Amygdala (tissue), 56 donors: ENCODE measurements at places on chromosomes 13 and 19.

GRCh38 chr13:41693434-41693833 lies 236.1 kb downstream of the RGCC start:
- no peak for DNase-seq

- DNase-seq, result no peak
Measured at GRCh38 chr19:5191091-5191490, 149.5 kb downstream of the PTPRS start.

GRCh38 chr13:106377931-106378662 lies 157.4 kb downstream of the EFNB2 start:
- DNase-seq, result no peak

DNA sequence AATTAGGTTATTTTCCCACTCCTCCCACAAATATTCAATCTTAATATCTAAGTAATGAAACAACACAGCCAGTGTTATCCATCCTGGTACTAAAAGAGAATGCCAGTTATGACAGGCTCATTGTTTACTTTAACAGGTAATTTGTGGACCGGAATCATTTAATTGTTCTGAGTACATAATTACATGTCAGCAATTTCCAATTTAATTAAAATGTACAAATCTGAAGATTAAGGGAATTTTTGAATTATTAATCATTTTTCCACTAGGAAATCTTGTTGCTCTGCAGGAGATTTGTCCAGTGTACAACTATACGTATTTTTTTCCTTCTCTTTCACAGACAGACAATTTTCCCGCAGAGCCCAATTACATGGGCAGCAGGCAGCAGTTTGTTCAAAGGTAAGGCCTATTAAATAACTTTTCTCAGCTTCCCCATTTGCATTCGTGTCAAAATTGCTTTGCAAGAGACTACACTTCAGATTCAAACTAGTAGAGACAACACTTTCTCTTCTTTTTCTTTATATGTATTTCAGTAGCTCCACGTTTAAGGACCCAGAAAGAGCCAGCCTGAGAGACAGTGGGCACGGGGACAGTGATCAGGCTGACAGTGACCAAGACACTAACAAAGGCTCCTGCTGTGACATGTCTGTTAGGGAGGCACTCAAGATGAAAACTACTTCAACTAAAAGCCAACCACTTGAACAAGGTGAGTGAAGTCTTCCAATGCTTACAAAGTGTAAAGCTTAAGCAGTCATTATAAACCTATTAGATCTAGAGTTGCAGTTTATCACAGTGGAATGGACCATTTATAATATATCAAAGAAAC lies 34.8 kb downstream of the PCDH17 start:
- DNase-seq, result no peak

DNA sequence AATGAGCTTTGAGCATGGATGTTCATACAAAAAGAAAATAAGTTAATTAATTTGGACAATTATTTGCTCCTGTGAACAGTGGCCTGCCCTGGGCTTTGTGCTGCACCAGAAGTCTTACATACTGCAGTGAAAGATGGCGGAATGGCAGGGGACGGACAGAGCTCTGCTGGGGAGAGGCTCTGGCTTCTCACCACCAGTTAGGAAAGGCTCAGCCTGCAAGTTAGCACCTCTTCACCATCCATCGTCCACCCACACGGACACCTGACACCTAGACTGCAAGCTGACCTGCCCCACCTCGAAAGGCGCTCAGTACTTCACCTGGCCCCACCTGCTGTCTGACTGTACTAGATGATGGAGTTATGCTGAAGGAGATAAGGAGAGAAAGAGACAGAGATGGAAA lies 203.9 kb upstream of the IRS2 start:
- no peak for DNase-seq

GRCh38 chr19:46606681-46607447 lies 5.7 kb downstream of the CALM3 start:
- DNase-seq, result no peak

DNA sequence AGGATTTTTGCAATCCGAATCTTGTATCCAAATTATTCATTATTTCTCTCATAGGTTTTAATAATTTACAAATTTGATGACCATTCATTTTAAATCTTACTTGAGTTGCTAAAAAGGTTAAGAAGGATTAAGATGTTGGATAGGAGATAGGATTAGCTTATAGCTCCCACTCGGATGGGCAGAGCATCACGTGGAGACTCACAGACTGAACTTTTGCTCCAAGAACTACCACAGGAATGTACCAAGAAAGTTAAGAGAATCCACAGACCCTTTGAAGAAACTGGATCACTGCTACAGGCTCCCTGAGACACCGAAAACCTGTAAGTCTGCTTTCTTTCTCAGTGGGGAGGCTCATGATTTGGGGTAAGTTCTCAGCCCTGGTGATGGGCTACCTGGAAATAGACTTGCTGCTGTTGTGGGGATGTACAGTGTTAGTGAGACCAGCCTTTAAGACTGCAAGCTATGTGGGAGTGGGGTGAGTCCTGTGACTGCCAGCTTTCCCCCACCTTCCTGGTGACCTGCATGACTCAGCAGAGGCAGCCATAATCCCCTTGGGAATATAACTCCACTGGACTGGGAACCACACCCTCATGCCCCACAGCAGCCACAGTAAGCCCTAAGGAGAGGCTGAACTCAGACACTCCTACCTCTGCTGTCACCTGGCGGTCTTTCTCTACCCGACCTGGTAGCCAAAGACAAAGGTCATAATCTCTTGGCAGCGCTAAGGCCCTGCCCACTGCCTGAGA lies 1458.0 kb downstream of the OLFM4 start:
- no peak for DNase-seq

DNA sequence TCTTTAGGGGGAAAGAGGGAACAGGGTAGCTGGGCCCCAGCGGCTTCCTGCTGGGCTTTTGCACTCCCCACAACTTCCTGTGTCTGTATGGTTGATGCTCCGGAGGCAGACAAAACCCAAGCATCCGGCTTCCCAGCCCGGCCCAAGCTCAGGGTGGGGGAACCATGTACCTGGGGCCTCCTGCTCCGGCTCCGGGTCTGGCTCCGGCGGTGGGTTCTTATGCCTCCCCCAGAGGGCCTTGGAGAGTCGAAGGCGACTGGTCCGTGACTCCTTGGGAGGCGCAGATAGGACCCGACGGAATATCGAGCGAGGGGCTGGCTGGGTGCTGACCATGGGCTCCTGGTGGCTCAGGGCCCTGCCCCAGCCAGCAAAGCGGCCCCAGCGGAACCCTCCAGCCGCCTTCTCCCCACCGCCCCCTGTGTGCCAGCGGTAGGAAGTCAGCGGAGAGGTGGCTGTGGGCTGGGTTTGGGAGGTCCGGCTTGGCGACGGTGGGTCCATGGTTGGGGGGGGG lies 428 bp downstream of the RASAL3 start:
- no peak for DNase-seq

DNA sequence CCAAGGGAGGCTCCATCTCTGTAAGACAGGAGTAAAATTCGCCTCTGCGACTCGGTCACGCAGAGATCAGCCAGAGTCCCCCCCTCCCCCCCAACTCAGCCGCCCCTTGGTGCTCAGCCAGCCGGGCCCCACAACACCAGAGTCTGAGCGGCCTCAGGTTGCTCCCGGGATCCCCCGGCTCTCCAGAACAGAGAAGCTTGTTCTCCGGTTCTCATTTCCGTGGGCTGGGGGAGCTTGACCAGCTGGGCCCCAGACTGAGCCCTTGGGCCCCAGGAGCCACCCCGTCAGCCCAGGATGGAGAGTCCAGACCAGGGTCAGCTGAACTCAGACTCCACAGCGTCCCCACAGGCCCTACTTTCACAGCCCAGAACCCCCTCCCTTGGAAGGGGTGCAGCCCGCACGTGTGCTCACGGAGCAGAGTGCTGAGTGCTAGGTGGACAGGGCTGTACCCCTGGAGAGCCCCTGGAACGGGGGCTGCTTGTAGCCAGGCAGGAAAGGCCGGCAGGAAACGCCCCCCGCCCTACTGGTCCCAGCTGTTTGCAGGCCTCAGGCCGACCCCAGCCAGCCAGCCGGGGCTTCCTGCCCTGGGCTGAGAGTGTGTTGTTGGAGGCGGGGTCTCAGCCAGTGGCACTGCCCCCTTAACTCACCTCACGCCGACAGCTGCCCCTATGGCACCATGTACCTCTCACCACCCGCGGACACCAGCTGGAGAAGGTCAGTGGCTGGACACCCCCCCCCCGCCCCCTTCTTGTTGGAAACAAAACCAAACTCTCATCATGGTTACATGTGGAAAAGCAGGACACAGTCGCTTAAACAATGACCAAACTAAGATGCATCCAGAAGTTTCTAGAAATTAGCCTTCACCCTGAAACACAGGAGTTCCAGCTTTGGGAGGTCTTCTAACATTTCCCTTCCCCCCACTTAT lies 44.4 kb downstream of the COMP start:
- DNase-seq, result no peak

DNA sequence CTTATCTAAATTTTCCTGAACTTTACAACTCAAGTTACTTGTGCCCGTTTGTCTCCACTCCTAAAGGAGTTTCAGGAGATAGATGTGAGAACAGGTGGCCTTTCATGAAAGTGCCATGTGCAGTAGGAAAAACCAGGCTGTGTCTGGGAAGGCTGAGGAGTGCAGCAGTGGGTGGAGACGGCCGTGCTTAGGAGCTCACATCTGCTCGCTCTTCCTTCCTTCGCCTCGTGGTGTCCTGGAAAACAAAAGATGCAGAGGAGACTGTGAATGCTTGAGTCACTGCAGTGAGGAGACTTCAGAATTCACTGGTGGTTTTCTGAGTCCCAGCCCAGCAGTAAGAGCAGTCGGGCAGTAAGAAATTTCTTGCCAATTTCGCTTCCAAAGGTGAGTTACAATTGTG lies 138.4 kb upstream of the RNF113B start:
- peak; percentile 23 for DNase-seq

GRCh38 chr13:94112731-94113130 lies 366.8 kb downstream of the DCT start:
- DNase-seq, result no peak

DNA sequence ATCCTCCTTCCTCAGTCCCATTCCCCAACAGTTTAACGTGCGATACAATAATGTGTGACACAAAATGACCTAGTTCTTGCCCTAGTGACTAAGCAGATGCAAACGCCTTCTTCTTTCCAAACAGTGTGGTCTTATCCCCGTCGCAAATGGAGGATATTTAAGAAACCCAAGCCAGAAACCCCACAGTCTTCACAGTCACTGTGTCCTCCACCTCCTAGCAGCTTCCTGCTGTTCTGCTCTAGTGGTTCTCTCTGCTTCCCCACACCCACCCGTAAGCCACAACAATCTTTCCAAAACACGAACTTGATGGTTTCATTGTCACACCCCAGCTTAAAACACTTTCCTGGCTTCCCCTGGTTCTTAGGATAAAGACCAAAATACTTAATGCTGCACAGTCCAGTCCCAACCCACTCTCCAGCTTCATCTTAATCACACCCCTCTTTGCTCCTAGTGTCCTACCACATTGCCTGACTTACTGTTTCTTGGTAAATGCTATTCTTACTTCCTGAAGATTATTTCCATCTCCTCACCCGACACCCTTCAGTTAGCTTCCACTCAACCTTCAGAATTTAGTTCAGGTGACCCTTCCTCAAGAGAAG lies 32.3 kb downstream of the ITM2B start:
- DNase-seq, result no peak

DNA sequence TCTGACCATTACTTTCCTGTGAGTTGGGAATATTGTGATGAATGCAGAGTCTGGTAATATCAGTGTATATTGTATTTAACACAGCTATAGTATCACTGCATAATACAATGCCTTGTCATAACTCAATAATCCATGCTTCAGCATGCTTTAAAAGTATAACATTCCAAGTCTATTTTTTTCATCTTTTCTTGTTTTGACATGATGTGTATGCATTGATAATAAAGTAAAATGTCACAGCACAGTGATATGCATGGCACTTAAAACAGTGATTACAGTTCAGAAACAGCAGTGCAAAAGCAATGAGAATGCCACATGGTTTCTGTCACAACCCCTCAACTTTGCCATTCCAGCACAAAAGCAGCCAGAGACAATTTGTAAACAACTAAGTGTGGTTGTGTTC lies 17.8 kb downstream of the KATNAL1 start:
- no peak for DNase-seq

GRCh38 chr13:83883061-83883523 lies 818 bp upstream of the SLITRK1 start:
- peak; percentile 20 for DNase-seq

- no peak for DNase-seq
Measured at GRCh38 chr13:111555268-111555808, 234.9 kb downstream of the TEX29 start.

DNA sequence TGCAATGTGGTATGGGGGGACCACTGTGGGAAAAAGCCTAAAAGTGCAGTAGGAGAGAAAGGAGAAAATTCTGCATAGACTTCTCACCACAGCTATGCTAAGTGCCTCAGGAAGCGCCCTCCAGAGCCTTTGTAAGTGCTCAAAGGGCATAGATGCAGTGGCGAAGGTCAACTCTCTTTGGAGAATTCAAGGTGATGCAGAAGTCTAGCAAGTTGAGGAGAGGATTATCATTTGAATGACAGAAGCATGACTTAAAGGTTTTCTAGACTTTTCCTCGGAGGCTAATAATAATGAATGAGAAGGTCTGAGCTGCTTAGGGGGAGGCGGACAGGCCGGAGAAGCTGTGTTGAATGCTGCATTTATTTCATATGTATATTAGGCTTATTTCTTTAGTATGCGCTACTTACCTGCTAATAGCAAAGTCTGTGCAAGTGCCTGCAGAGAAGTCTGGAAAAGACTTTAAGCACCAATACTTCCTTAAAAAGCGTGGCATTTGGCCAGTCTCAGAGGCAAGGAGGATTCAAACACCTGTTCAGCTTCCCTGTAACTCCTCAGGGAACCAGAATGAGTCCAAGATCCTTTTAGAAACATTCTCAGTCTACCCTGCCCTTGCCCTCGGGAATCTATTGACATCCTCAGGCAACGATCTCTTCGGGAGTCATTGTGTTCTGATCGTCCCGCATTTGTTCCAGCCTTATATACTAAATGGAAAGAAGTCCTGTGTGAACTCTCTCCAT lies 56.2 kb downstream of the FLT1 start:
- no peak for DNase-seq

GRCh38 chr19:52527956-52528351 lies 486 bp downstream of the ZNF808 start:
- DNase-seq, result peak; percentile 22

- DNase-seq, result no peak
Measured at GRCh38 chr13:99585609-99586008, 84.3 kb downstream of the TM9SF2 start.

DNA sequence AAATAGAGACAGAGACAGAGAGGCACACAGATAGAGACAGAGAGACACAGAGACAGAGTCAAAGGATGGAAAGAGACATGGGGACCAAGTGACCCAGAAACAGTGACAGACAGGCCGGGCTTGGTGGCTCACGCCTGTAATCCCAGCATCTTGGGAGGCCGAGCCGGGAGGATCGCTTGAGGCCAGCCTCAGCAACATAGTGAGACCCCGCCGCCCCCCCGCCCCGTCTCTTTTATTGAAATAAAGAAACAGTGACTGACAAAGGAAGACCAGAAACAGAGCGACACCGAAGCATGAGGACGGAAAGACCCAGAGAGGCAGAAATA lies 848 bp upstream of the NECTIN2 start:
- DNase-seq, result no peak
